Non-pigmented ciliary epithelial cell (primary cell): ENCODE measurements at places on chromosomes 1 and 21.

- DNase-seq, result no peak
Observed at GRCh38 chr21:42545317-42545716, 31.7 kb downstream of the SLC37A1 start.

GRCh38 chr1:226762988-226763904, 24.2 kb upstream of the ITPKB start:
- DNase-seq, result no peak

DNA sequence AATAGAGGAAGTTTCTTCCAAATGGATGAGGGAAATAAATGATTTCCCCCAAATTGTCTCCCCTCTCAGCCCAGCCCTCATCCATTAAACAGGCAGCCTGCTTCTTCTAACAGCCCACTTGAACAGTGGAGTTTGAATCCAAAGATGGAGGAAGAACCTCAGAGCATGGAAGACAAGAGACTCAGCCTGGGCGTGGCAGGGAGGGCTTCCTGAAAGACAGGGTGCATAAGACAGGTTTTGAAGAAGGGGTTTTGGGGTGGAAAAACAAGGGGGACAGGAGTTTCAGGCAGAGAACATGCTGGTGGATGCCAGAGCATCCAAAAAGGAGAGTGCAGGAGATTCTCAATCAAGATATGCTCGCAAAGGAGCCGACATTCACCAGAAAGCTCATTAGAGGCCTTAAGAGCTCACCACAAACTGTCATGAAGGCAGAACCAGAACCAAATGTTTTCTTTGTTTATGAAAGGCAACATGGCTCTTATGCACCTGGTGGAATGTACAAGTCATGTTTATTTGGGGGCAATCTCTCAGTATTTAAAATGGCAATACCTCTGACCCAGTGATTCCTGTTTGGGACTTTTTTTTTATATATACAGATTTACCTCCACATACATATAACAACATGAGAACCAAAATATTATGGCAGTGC, 26.5 kb upstream of the TSPEAR start:
- no peak for DNase-seq

GRCh38 chr1:71147637-71148360, 67.0 kb upstream of the ZRANB2 start:
- no peak for DNase-seq

- DNase-seq, result no peak
Observed at GRCh38 chr1:235455823-235456222, 48.4 kb downstream of the B3GALNT2 start.

DNA sequence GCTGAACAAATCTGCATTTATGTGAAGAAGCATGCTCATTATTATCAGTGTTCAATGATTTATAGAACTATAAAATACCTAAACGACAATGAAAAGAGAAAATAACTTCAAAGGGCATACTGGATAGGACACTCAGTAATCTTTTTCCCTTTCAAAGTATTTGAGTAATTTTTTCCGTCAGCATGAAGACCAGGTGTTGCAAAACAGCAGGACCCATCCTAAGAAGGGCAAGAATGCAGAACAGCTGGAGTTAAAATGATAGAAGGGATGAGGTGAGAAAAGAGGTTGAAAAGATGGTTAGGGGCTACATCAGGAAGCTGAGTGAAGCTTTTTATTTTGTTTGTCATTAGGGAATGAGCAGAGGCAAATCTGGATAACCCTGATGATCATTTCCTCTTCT, 7.1 kb upstream of the RGS18 start:
- DNase-seq, result no peak

DNA sequence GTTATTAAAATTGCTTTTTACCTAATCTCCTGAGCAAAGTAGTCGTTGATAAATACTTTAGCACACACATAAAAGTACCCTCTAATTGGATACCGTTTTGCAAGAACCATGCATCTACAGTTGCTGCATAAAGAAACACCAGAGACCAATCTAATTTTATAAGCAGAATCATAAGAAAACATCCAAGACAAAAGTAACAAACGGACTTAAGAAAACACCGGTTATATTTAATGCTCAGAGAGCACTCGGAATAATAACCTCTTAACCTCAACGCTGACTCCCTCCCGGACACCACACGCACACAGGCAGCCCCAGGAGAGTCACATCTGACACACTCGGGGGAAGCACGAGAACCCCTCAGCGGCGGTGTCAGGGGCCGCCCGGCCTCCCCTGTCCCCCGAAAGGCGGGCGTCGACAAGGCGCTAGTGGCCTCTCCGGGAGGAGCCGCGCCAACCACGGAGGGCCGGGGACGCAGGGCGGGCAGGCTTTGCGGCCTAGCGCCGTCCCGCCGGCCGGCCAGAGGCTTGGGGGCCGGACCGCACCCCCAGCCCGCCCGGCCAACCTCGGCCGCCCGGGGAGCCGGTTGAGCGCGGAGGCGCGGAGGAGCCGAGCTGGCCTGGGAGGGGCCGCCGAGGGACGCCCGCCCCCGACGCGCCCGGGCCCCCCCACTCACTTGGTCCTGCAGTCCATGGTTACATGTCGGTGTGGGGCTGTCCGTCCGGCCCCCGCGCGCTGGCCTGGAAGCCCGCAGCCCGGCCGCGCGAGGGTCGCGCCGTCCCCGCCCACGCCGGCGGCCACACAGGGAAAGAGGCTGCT, 606 bp downstream of the DENND1B start:
- no peak for DNase-seq

DNA sequence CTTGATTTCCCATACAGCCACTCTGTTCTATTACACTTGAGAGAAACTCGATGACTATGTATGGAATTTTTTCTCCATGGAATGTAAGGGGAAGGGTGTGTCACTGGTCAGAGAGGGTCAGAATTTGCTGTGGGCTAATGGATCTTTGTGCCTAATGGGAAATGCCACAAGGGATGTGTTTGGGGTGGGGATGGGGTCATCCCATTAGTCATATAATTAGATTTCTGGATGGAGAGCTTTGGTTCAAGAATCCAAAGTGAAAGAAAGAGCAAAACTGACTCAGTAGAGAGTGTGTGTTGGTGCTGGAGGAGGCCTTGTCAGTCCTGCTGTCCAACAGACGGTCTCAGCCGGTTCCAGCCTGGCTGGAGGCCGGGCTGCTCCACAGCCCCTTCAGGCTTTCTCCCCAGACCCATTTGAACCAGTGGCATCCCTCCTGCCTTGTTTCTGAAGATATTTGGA, 86.4 kb downstream of the LAMC2 start:
- DNase-seq, result peak; percentile 61
